ENCODE measurements at places on chromosomes 13 and 19. TPM values are rescaled to one million over a fixed set of nuclear protein-coding genes. Genes with fewer than 3 reads are reported as not detected.

CBLC gene
- 70.7 TPM for total RNA-seq

HRC gene
- not detected for total RNA-seq

B3GNT8 gene
- total RNA-seq, result 4.7 TPM

SIGLEC12 gene
- total RNA-seq, result not detected

ZNF749 gene
- total RNA-seq, result 13.0 TPM

ERVV-1 gene
- not detected for total RNA-seq

DEDD2 gene
- total RNA-seq, result 78.9 TPM

CACNG8 gene
- total RNA-seq, result not detected

KIR2DL1 gene
- total RNA-seq, result not detected

COL4A1 gene
- total RNA-seq, result 46.2 TPM

CEACAM3 gene
- 0.64 TPM for total RNA-seq

PEG3 gene
- 4.5 TPM for total RNA-seq

TTC9B gene
- not detected for total RNA-seq

PODNL1 gene
- total RNA-seq, result 6.5 TPM

IGFL2 gene
- total RNA-seq, result 16.3 TPM

DHDH gene
- total RNA-seq, result not detected

C19orf12 gene
- 24.9 TPM for total RNA-seq
